CD4-positive, alpha-beta T cell treated with Interleukin-17A for 4 hours (primary cell): ENCODE measurements at places on chromosomes 12 and 14.

GRCh38 chr14:36021030-36021422, 155.5 kb downstream of the PTCSC3 start:
- no peak for DNase-seq

- no peak for DNase-seq
Measured at GRCh38 chr14:23361763-23362162, 3.2 kb downstream of the EFS start.

GRCh38 chr12:96879301-96879700, 27.8 kb upstream of the NEDD1 start:
- DNase-seq, result no peak

DNA sequence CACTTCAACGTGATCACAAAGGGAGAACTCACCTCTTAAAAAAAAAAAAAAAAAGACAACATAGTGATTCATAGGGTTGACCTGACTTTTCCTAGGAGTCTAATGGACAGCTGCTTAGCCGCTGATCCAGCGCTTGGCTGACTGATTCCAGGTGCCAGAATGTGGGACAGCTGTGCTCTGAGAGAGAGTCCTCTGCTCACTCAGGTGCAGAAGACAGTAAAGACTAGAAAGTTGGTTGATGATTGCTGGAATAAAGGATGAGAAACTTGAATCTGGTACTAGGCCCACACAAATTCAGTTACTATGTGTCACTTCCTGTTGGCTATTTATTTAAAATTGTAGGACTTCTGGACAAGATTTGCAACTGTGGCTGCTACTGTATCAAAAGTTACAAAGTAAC, 229.4 kb downstream of the CHST11 start:
- no peak for DNase-seq

DNA sequence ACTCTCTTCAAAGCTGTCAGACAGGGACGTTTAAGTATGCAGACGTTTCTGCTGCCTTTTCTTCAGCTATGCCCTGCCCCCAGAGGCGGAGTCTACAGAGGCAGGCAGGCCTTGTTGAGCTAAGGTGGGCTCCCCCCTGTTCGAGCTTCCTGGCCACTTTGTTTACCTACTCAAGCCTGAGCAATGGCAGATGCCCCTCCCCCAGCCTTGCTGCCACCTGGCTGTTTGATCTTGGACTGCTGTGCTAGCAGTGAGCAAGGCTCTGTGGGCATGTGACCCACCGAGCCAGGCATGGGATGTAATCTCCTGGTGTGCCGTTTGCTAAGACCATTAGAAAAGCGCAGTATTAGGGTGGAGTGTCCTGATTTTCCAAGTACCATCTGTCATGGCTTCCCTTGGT, 900.4 kb upstream of the MDGA2 start:
- DNase-seq, result no peak

DNA sequence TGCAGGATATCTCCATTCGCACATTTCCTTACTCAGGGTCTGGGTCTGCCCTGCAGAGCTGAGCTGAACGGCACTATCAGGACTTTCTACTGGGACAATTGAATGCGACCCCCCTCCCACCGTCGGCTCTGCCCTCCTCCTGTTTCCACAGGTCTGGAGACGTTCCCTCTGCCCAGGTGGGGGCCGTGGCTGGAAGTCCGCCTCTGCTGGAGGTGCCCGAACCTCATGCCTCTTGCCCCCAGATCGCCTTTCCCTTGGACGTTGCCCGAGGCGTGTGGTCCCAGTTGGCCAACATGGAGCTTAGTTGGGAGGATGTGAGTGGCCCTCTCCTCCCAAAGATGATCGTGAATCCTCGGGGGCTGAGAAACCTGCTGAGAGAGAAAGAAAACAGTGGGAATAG, 21.2 kb upstream of the KLC1 start:
- DNase-seq, result no peak

DNA sequence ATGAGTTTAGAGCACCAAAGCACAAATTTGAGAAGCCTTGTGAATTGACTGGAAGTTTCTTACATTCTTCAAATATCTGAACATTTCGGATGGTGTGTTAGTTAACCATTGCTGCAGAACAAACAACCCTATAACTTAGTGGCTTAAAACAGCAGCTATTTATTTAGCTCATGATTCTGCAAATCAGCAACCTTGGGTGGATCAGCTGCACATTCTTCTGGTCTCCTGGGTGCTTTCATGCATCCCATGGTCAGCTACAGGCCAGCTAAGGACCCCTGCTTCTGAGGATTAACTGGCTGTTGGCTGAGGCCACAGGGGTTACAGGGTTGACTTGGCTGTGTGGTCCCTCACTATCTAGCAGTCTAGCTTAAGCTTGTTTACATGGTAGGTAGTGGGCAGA, 114.0 kb upstream of the HIF1A start:
- DNase-seq, result no peak

DNA sequence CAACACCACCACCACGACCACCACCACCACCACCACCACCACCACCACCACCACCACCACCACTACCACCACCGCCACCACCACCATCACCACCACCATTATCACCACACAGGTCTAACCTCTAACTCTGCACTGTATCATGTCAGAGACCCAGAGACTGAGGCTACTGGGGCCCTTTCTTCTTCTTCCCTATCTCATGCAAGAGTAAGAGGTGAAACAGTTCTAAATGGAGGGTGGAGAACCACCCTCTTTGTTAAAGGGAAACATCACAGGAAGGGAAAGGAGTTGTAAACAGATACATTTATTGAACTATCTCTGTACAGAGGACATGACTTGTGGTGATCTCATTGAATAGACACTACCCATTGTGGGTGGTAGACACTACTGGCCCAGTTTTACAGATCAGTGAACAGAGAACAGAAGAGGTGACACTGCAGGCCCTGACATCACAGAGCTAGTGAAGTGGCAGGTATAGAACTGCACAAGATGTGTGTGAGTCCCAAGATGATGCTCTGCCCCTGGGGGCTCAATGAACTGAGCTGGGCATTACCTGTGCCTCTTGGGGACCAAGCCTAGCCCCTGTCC, 91.6 kb downstream of the FOXN3 start:
- DNase-seq, result no peak

GRCh38 chr12:125310461-125310860, 245.2 kb downstream of the AACS start:
- no peak for DNase-seq

- no peak for DNase-seq
Measured at GRCh38 chr14:102699416-102700110, 77.7 kb upstream of the TRAF3 start.
